Esophagus muscularis mucosa (tissue), 4 donors: ENCODE measurements at places on chromosomes 5 and 9.
A peak's percentile ranks its signal among the peaks of the same experiment; 100 is the strongest.

- no peak for DNase-seq
Measured at GRCh38 chr5:43616535-43616934, 13.6 kb downstream of the NNT start.

GRCh38 chr5:157166214-157167213 is at the start of gene GARIN3:
GARIN3 (minus strand) TSS chr5:157166264; CDS start chr5:157166168, 96 bp downstream.
- peak; percentile 42 for DNase-seq

- no peak for DNase-seq
Measured at GRCh38 chr9:13587571-13587970, 308.1 kb upstream of the MPDZ start.

DNA sequence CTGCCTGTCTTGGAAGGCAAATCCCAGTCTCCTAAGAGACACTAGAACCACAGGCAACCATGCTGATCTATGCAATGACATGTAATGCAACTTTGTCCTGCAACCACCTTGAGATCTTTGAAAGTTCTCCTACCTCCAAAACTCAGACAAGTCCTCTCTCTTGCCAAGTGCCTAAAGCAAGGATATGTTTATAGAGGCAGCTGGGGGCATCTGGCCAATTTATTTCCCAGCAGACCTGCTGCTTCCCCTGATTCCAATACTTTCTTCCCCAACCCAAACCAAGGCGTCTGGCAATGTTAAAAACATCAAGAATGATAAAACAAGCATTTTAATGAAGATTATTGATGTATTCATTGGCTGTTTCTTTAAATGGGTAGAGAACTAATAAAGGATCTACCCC is 138.4 kb downstream of the DOCK8 start:
- no peak for DNase-seq

DNA sequence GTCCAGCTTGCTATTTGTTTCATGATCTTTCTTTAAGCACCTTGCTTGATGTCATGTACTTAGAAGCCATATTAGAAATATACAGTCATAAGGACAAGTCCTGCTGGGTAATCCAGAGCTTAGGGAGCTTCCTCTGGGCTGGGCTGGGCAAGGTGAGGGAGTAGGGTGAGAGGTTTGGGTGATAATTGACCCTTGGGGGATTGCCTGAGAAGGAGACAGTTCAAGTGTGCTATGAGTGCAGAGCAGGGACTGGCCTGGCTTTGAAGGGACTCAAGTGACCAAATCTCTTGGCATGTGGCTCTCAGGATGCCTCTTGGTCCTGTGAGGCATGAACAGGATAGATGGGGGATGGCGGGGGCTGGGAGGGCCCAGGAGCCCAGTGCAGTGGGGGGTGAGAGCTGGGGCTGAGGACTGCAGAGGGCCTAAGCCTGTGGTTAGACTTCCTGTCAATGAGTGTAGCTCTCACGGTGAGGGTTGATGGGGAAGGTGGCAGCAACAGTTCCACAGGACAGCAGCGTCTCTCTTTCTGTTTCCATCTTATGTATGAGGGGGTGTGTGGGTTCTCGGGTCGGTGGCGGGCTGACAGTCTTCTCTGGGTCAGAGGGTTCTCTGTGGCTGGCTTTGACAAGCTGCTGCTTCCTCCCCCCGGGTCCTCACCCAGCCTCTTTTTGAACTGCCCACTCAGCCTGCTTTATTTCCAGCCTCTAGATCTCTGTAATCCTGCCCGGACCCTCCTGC is 53.5 kb downstream of the RGS3 start:
- DNase-seq: no peak

DNA sequence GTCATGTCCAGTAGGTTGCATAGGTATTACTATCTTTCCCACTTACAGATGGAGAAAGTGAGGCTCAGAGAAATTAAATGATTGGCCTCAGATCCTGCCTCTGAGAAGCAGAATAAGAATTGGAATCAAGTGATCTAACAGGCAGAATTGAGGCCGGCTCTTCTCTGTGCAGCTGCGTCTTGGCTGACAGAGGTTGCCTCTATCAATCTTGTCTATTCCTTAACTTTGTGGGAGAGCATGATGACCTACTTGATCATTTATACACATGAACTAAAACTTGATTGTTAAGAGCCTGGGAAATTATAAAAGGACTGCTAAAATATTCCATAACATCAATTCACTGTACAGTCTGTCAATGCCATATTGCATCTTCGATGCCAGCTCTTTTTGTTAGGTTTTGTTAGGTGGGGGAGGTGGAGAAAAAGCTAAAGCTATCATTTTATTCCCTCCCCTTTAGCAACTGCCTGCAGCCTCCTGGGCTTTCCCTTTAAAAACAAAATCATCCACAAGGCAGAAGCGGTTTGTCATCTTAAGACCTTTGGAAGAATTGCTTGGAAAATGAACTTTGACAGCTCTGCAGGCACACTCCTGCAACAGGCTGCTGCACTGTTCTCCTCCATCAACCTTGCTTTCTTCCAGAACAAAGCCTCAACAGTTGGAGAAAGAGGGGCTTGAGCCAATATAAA is 247.4 kb downstream of the SMARCA2 start:
- DNase-seq: no peak

GRCh38 chr5:180311216-180311615 is 19.3 kb upstream of the MAPK9 start:
- no peak for DNase-seq

DNA sequence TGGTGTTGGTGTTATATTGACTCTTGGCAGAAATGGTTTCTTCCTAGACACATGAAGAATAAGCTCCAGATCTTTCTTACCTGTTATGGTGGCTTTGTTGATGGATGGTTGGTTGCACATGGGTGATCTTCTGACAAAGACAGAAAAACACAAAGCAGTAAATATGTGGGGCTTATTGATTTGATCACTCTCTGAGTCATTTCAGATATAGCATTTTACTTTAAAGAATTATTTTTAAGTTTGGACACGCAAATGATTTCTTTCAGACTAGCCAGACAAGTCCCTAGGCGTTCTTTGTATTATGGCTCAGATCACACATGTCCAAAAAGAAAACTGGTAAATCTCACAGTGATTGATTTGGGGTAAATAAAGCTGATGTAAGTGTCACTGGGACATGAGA is 597.6 kb downstream of the RAB3C start:
- no peak for DNase-seq

- no peak for DNase-seq
Measured at GRCh38 chr5:160011471-160011870, 2.5 kb downstream of the TTC1 start.

- DNase-seq: no peak
Measured at GRCh38 chr9:112104901-112105300, 70.2 kb downstream of the SUSD1 start.
